ENCODE measurements at places on chromosomes 4 and X.

- no peak for DNase-seq
Measured at GRCh38 chr4:164902608-164903007, 25.6 kb downstream of the APELA start.

DNA sequence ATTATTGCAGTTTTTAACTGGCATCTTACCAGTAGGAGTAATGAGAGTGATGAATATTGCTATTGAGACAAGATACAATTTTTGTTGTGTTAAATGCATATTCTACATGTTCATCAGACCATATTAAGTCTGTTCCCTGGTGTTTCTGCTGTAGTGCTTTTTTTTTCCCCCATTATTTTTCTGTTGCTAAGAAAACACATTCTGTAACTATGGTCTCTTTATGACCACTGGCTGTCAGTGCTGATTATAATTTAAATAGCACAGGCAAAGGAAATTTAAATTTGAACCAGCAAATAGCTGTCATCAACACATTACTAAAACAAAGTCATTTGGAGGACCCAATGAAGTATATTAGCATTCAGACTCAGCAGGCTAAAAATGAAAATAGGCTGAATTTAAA, 98.3 kb upstream of the ANKRD50 start:
- DNase-seq = no peak

GRCh38 chrX:118862091-118862490, 38.5 kb downstream of the ZCCHC12 start:
- no peak for DNase-seq

- DNase-seq = peak; percentile 91
Measured at GRCh38 chr4:39469429-39470077, 10.7 kb downstream of the LIAS start.

GRCh38 chrX:135543172-135543571, 22.7 kb downstream of the INTS6L start:
- DNase-seq = no peak

DNA sequence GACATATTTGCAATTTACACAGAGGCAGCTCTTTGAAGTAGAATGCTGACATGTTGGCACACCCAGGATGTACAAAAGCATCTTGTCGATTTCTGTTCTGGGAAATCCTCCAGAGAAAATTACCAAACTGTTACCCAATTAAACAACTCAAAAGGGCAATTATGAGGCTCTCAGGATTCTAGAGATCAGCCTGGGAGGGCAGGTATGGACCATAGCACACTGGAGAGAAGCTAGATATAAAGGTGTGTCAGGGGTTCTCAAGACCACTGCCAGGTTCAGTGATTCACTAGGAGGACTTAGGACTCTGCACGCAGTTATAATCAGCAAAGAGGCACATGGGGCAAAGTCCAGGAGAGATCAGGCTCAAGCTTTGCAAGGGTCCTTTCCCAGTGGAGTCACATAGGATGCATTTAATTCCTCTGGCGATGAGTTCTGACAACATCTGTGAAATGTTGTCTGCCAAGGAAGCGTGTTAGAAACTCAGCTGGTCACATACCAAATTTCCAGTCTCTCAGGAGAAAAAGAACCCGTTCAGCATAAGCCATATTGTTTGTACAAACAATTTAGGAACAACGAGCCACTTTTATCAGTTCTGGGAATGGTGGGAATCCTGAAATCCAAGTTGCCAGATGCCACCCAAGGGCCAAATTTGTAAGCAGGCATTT, 100.8 kb downstream of the SYTL5 start:
- DNase-seq = no peak

DNA sequence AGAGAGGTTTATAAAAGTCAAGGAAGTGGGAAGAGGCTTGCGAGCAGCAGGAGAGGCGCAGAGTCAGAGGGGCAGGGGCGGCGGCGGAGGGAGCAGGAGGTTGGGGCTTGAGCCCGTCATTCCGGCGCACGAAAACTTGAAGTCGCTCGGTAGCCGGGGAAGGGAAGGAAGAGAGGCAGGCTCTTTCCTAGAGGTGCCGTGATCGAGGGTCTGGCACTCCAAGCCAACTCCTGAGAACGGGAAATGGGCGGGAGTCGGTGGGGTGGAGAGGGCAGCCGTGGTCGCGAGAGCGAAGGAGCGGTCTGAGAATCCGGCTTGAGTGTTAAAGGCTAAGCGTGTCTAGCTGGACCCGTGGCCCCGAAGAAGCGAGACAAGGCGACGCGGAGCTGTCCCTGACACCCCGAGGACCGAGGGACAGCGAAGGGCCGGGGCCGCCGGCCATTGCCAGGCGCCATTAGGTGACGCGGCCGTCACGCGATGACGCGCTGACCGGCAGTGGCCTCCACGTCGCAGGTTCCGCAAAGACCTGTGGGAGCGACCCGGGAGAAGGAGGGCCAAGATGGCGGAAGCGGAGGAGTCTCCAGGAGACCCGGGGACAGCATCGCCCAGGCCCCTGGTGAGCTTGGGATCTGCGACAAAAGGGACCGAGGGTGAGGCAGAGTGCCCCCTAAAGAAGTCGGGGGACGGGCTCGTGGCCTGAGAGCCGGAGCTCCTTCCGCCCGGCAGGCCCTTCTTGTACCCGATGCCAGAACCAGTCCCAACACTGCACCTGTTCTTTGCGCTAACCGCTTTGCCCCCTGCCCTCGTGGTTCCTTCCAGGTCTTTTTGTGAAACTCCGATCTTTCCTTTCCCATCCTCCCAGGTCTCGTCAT, at the start of gene YIPF6:
YIPF6 (plus strand) TSS at position 544 of the 872 bp plus-strand sequence; CDS start at position 560, 16 bp downstream.
- peak; percentile 84 for DNase-seq

GRCh38 chrX:114075073-114075673, 508.7 kb upstream of the HTR2C start:
- no peak for DNase-seq

GRCh38 chr4:39324897-39325613, 41.1 kb downstream of the RFC1 start:
- no peak for DNase-seq

DNA sequence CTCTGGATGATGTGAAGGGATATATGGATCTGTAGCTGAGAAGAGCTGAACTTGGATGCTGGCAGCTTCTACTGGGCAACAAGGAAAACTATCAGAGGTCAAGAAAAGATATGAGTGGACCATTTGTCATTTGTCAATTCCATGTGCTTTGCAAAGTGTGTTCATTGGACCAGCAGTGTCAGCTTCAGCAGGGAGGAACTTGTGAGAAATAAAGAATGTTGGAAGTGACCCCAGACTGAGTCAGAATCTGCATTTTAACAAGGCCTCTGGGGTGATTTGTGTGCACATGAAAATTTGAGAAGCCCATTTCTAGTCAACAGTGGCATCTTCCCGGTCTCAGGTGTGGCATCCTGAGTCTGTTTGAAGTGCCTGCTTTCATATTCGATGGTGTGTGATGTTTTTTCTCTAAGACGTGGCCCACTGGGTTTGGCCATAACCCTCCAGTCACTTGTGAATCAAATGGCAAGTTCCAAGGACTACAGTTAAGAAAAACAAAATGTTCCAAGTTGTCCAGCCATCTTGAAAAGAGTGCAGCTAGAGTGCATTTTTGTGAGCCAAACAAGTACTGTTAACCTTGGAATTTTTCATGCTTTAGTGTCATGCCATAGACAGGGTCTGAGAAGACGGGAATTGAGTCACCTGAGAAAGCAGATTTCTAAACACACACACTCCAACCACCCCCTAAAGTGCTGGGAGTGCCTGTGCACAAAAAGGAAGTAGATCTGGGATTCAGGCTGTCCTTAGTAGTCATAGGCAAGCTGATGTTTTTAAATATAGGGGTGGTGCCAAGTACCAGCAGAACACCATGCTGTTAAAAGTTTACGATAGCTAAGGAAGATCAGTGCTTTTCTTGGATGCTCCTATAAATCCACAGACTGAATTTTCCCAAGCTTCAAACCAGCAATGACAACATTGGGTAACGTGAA, 26.4 kb downstream of the GPM6B start:
- no peak for DNase-seq

DNA sequence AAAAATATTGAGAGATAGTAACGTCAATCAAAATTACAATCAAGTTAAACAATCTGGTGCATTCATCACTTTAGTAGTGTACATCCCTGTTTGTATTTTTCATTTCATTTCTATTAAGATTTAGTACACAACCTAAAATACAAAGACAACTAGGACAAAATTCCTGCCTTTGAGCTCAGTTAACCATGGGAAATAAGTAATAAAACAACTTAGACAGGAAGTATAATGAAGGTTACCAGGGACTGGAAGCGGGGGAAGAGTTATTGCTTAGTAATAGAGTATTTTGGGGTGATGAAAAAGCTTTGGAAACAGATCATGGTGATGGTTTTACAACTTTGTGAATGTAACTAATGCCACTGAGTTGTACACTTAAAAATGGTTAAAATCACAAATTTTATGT, 25.6 kb upstream of the ATXN3L start:
- no peak for DNase-seq

GRCh38 chr4:143109376-143109775, 75.3 kb upstream of the USP38 start:
- DNase-seq = no peak

- DNase-seq = no peak
Measured at GRCh38 chrX:109312757-109313156, 169.1 kb downstream of the GUCY2F start.

GRCh38 chrX:40298069-40298468, 200.3 kb upstream of the BCOR start:
- DNase-seq = no peak

- DNase-seq = no peak
Measured at GRCh38 chrX:139902559-139902958, 30.3 kb downstream of the ATP11C start.

GRCh38 chr4:25503779-25504178, 126.7 kb downstream of the ANAPC4 start:
- DNase-seq = no peak

DNA sequence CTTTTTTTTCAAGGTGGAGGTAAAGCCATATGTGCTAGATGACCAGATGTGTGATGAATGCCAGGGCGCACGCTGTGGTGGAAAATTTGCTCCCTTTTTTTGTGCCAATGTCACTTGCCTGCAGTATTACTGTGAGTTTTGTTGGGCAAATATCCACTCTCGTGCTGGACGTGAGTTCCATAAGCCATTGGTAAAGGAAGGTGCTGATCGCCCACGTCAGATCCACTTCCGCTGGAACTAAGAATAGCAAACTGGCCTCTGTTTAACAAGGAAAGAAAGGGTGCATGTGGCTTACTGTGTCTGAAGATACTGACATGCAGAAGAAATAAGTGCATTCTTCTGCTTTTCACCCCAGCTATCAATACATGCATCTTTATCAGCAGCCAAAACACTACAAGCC, 63.9 kb downstream of the CPEB2 start:
- no peak for DNase-seq

GRCh38 chrX:107738768-107739167, 36.8 kb downstream of the TSC22D3 start:
- DNase-seq = no peak

DNA sequence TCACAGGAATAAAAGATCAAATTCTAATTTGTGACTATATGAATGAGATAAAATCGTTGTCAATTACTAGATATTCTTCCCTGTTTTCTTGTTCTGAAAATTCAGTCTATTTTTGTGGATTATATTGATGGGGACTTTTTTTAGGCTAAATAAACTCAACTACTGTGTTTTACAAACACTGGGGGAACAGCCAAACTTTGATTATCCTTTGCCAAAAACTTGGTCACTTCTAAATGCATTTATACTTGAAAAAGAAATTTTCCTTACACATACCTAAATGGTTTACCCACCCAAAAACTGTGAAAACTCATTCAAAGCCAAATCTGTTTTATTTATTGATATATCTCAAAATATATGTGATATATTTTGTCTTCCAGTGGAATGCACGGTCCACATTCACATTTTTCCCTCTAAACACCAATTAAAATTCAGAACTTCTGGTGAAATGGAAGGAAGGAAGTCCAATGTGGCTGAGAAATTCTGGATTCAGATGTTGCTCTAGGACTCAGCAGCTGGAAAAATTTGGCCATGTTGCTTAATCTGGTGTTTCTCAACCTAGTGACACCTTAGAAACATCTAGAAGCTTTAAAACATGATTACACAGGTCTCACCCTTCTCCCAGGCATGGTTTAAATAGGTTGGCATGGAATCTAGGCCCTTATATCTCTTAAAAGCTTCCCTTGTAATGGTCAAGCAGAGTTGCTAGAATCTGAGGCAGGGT, 28.6 kb upstream of the ARHGAP24 start:
- no peak for DNase-seq

GRCh38 chr4:24471486-24472160, 112.7 kb downstream of the DHX15 start:
- no peak for DNase-seq

GRCh38 chrX:120428309-120428708, 40.8 kb downstream of the LAMP2 start:
- DNase-seq = no peak

- no peak for DNase-seq
Measured at GRCh38 chr4:143341186-143341755, 4.6 kb downstream of the GAB1 start.

DNA sequence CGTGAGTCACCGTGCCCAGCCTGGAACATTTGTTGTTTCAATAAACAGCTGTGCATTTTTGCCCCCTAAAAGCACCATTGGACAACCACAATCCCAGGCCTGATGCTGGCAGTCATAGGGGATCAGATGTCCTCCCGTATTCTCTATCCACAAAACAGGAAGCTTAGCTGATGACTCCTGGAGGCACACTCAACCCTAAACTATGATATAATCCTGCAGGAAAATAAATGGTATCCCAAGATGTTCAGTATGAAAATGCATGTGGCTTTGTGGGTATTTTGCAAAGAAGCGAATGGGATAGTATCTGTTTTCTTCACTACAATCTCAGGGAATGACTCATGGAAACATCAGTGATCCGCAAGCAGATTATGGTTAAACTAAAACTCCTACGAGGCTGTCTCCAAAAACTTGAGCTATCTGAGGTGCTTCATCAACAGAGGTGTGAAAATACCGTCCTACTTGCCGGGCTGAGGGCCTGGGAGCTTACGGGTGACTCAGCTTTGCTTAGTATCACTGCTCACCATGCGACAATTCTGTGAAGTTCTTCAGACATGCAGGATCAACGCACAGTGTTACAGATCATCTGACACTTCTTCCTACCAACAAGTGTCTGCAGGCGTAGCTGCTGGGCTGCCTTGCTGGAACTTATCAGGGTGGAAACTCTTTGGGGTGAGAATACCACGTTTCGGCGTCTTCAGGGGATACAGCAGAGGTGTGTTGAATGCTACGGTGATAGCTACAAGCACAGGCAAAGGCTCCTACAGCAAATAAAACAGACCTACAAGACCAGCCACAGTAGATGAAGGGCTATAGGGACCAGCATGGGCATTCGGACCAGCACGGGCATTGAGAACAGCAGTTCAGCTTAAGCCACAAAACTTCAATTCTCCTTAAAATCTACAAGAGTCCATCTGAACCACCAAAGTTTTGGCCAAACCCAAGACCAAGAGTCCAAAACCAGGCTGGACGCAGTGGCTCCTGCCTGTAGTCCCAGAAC, 148.5 kb downstream of the DHRSX start:
- DNase-seq = no peak

GRCh38 chr4:4990329-4990728, 28.9 kb downstream of the CYTL1 start:
- DNase-seq = no peak

- no peak for DNase-seq
Measured at GRCh38 chr4:156388826-156389225, 435.2 kb upstream of the CTSO start.

Measured in NB4 (cell line).